CD14-positive monocyte (primary cell): ENCODE measurements at places on chromosomes 4 and X. TPM values are rescaled to one million over a fixed set of nuclear protein-coding genes. Genes with fewer than 3 reads are reported as not detected.

The TMSB15A gene
- polyA plus RNA-seq = not detected in 2 replicates

The TMSB15C gene
- not detected for polyA plus RNA-seq

The GRIA2 gene
- polyA plus RNA-seq = not detected

The CT47B1 gene
- not detected in 2 replicates for polyA plus RNA-seq

The ART3 gene
- polyA plus RNA-seq = not detected

The NXF2B gene
- not detected for polyA plus RNA-seq

The ACSL4 gene
- 40.9 TPM for polyA plus RNA-seq

The FRMPD3 gene
- polyA plus RNA-seq = not detected

The CXXC4 gene
- not detected for polyA plus RNA-seq
